ENCODE measurements at places on chromosomes 12 and 14. TPM values are rescaled to one million over a fixed set of nuclear protein-coding genes. Genes with fewer than 3 reads are reported as not detected.

- DNase-seq, result no peak
Measured at GRCh38 chr14:45185100-45185814, 49.5 kb downstream of the FANCM start.

DNA sequence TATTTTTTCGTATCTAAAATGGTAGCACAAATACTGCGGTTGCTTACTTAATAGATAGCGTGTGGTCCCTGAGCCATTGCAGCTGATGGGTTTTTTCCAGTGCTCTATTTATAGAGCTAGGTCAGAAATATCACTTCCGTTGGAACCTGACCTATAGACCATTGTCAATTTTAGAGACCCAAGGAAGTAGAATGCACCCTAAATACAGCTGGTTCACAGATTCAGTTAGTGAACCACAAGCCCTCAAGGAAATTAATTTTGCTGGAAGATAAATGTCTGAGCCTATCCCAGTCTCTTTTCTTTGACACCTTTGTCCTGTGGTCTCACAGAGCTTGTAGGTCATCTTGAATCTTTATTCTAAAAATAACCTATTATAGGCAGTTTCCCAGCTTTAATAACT lies 391.0 kb downstream of the ZFP36L1 start:
- DNase-seq, result no peak

The GPR65 gene
- total RNA-seq, result 2.8 TPM

The TMEM63C gene
- total RNA-seq, result not detected
